ENCODE measurements at places on chromosomes 6 and 20.

DNA sequence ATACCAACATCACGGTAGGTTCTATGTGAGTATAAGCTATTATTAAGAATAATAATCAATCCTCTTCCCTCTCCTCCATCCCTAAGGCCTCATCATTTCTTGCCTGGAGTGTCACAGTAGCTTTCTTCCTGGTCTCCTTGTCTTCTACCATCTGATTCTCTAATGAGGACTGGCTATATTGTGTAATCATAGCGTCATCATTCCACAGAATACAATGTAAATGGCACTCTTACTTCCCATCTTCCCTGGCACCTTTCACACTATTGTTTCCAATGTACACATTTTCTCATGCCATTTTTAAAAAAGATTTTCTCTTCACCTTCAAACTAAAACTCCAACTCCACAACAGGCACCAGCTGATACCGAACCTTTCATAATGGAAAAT lies 2.2 kb upstream of the BTN3A2 start:
- DNase-seq, result no peak

- no peak for DNase-seq
Measured at GRCh38 chr20:34072778-34073177, 39.3 kb downstream of the EIF2S2 start.

DNA sequence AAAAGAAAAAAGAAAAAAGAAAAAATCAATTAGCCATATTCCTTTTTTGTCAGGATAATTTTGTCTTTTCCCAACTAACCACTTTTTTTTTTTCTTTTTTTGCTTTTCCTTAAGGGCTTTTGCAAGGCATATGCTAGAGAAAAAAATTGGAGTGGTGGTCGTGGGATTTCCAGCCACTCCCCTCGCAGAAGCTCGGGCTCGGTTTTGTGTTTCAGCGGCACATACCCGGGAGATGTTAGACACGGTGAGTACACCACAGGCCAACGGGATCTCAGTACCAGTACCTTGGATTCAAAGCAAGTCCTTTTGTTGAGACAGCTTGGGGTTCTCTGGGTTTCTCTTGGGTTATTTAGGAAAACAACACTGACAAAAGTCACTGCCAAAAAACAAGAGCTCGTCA lies 61.2 kb upstream of the ISM1 start:
- DNase-seq, result no peak

GRCh38 chr20:5731753-5732366 lies 18.3 kb upstream of the SHLD1 start:
- DNase-seq, result no peak

DNA sequence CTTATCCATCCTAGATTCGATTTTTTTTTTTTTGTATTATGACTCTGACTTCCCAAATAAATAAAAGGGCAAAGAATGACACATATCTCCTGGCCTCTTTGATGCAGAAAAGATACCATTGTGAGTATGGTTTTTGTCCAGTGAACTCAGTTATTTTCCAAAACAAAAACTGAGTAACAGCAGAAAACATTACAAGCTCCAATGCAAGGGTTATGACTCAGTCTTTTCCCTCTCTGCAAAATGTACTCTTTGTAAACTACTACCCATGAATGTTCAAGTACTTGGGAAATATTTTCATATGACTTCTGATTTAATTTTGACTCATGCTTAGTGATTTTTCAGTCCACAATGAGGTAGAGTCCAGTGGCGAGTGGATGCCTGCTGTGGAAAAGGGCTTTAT lies 355.3 kb downstream of the RNF144B start:
- DNase-seq, result peak; percentile 81

GRCh38 chr6:26249707-26249956 lies 115.4 kb upstream of the BTN3A2 start:
- no peak for DNase-seq

Data from fibroblast of mammary gland (primary cell).